Stimulated activated CD8-positive, alpha-beta memory T cell treated with anti-CD3 and anti-CD28 coated beads, Interleukin-15, amount 100 ng/mL, for 1 hour (primary cell): ENCODE measurements at places on chromosomes 11 and 22.

DNA sequence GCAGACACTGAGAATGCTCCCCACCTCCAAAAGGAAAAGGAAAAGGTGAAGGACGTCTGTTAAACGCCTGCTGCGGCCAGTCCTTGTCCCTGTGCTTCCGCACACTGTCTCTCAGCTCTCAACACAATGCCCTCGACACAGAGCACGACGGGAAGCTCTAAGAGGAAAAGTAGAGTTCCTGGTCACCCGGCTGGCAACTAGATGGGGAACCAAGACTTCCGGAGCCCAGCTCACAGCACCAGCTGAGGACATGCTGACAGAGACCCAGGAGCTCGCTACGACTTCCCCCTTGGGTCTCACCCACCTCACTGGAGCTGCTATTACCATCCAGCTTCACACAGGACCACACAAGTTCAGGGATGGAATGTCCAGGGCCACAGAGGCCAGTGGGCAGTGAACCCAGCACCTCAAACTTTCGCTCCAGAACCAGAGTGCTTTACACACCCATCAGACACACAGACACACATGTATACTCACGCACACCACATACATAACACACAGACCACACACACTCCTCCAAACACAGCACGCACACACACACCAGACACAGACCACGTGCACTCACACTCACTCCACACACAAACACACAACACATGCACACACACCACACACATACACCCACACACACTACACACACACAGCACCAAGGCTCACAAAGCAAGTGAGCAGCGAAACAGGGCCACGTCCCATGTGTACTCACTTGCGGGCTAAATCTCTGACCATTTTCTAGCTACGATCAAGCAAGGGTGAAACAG, 9.6 kb downstream of the SULT4A1 start:
- no peak for DNase-seq

DNA sequence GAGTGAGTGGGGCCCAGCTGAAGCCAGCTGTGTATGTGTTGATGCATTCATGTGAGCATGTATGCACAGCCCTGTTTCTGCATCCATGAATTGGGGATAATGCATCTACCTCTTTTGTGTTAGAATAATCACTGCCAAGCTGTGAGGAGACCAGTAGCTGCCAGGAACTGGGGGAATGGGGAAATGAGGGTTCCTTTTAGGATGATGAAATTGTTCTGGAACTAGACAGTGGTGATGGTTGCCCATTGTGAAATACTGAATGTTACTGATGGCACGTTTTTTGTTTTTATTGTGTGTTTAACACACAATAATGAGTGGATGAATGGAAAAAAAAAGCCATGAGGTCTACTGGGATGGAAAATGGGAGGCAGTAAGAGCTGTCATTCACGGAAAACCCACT, 45.3 kb upstream of the WNT11 start:
- no peak for DNase-seq

DNA sequence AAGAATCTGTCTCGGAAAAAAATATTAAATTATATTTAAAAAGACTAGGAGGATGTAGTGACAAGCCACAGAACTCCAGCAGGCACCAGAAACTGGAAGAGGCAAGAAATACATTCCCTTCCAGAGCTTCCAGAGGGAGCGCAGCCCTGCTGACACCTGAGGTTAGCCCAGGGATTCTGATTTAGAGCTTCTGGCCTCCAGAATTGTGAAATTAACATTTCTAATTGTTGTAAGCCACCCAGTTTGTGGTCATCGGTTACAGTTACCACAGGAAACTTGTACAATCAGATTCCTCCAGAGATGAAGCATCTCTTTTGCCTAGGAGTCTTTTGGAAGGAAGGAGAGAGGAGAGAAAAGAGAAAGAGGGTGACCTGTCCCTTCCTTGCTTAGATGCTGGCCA, 6.4 kb upstream of the UBASH3B start:
- no peak for DNase-seq

- DNase-seq: no peak
Measured at GRCh38 chr11:66012371-66012945, 650 bp downstream of the CST6 start.

GRCh38 chr22:36245805-36246356, 6.6 kb upstream of the APOL2 start:
- no peak for DNase-seq

DNA sequence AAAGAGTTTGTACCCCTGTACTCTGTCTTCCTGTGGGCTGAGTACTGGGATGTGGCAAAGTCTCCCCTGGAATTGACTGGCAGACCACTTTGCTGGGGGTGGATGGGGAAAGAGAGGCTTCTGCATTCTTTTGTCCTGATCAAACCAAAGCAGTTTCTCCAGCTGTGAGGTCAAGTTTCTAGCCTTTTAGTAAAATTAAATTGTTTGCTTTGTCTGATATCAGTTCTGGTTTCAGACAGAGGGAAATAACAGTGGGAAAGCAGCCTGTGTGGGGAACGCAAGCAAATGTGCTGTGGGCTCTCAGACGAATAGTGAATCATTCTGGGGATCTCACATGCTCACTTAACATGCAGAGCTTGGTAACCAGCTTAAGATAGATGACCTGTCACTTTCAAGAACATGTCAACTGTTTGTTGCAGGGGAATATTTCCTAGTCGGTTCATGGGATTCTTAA, 151.6 kb downstream of the FAT3 start:
- DNase-seq: no peak

GRCh38 chr11:113317339-113317738, 3.0 kb downstream of the TTC12 start:
- DNase-seq: no peak

DNA sequence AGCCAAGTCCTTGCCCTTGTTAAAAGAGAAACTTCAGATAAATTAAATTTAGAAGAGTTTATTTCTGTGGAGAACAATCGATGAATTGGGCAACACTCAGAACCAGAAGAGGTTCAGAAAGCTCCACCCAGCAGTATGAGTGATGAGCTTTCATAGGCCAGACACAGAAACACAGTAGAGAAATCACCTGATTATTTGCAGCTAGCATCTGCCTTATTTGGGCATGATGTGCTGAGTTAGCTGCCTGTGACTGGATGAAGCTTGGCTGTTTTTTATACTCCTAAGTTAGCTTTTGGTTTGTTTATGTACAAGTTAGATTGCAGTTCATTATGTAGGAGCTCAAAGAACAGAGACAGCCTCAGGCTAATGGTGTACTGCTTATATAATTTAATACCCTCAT, 269.5 kb upstream of the SESN3 start:
- DNase-seq: no peak

DNA sequence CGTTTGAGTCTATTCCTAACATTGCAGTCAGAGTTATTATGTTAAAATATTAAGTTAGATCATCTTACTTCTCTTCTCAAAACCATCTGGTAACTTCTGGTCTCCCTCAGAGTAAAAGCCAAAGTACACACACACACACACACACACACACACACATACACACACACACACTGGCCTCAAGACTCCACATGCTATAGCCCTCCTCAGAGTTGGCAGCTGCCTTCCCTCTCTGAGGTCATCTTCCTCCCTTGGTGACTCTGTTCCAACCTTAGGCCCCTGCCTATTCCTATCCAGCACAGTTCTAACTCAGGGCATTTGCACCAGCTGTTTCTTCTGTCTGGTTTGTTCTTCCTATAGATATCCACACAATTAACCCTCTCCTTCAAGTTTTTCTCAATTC, 272.0 kb upstream of the SESN3 start:
- no peak for DNase-seq

GRCh38 chr11:29937526-29937925, 79.3 kb downstream of the KCNA4 start:
- DNase-seq: no peak

DNA sequence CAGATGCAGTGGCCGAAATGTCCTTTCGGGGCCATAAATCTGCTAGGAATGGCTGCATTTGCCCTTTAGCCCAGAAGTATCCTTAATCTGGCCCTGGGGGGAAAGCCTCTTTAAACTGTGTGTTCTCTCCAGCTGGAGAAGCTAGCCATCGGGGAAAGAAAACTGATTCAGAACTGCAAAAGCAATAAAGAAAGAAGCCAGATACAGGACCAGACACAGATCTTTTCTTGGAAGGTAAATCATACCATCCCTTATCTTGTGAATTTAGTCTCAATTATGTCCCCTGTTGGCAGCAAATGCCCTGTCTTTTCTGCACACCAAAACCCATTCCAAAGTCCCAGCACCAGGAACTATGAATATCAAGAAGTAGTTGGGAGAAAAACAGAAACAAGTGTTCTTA, 25.6 kb downstream of the PC start:
- no peak for DNase-seq

- no peak for DNase-seq
Measured at GRCh38 chr11:121418625-121419114, 33.4 kb upstream of the SORL1 start.

DNA sequence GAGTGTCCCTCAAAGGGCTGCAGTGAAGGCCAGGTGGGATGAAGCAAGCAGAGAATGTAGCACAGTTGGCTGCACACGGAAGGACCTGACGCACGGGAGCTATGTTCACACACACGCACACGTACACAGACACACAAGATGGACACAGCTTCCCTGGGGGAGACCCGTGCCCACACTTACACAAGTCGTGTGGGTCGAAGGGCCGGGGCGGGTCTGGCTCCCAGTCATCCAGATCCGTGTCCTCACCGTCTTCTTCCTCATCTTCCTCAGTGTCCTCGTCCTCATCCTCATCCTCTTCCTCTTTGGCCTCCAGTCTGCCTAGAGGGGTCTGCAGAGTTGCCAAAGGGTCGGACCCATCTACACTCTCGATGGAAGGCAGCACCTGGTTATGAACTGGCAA, 51.6 kb upstream of the NFRKB start:
- DNase-seq: no peak

- DNase-seq: no peak
Measured at GRCh38 chr22:47144791-47145425, 382.5 kb downstream of the TBC1D22A start.

DNA sequence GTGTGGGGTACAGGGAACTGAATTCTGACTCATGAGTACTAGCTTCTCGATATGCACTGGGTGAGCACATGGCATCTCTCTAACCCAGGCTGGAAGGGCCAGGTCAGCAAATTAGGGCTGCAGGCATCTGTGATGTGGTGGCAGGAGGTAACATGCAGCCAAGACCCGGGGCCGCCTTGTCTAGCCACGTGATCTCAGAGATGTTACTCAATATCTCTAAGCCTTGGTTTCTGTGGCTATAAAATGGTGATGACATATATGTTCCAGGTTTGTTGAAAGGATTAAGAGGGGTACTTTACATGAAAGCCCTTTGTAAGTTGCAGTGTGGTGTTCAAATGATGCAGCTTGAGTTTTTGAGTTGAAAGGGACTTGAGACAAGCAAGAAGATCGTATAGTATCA, 3.2 kb downstream of the ST14 start:
- no peak for DNase-seq

GRCh38 chr11:42913731-42914130, 398.1 kb upstream of the API5 start:
- no peak for DNase-seq

DNA sequence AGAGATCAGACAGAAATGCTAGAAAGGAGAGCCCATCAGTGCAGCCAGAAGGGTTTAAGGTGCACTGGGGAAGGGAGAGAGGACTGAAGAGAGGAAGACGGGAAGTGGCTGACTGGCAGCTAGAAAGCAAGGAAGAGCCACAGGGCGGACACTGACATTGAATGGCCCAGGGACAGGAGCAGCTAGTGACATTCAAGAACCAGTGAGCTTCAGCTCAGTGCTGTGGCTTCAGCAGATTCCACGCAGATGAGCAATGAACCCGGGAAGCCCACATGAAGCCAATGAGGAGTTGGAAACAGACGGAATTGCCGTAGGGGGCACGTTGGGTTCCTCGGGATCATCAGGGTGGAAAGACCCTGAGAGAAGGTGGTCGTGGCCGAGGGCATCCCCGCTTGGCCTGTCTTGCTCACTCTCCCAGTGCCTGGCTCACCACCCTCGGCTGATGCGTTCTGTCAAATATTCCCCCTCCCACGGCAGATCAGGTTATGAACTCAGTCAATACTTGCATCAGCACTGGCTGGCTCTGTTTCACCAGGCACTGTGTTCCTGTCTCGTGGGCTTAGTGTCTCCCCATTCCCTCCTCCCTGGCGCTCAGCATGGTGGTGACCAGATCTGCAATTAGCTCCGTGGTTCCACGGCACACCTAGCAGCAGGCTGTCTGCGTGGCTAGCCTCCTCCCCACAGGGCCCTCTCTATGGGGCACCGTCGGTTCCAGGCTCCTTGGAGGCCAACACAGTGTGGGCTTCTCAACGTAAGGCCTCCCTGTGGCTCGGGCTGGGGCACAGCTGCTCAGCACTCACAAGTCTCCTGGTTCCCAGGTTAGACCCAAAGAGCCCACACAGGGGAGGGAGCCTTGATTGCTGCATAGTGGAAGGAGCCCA, 145.5 kb downstream of the TRIM29 start:
- no peak for DNase-seq

- no peak for DNase-seq
Measured at GRCh38 chr11:128469220-128469619, 118.1 kb downstream of the ETS1 start.

DNA sequence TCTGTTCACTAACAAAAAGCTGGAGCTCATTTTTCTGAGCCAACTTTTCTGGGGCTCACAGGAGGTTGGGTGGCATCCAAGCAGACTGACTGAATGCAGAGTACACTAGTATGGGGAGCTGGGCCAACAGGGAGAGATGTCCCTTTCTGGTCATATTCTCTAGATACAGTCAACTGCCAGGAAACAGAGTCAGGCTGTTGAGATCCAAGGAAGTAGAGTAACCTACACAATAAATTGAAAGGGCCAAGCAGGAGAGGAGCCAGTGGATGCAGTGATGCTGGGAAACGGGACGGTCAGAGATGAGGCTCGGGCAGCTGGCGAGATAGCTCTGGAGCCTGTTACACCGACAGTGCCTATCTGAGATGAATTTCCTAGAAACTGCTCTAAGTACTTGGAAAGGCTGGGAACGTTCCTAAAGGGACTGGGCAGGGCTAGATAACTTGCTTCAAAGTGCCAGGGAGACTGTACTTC, 71.1 kb downstream of the LARGE2 start:
- DNase-seq: no peak

DNA sequence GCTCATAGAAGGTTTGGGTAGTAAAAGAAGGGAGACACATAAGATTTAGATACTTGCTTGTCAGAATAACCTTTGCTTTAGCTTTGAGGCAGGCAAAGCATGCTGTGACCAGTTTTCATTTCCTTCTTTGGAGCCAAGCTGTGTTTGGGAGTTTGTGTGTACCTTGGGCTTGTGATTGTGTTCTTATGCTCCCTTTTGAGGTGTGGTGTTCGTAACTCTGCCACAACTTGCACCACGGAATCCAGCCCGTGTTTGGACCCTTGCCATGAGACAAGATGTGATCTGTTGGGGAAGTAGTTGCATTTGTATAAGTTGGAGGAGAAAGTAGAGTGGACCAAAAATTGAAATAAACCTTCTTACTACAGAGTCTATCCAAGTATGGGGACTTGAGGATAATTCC, 34.0 kb downstream of the BMAL1 start:
- no peak for DNase-seq

DNA sequence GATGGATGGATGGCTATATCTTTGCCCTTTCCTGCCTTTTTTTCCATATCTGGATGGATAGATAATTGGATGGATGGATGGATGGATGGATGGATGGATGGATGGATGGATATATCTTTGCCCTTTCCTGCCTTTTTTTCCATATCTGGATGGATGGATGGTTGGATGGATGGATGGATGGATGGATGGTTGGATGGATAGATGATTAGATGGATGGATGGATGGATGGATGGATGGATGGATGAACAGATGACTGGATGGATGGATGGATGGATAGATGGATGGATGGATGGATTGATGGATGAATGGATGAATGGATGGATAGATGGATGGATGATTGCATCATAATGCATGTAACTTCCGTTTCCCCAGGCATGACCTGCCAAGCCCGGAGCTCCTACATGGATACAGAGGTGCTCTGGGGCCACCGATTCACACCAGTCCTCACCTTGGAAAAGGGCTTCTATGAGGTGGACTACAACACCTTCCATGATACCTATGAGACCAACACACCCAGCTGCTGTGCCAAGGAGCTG, 24.9 kb downstream of the KCNJ5 start:
- no peak for DNase-seq
